ENCODE measurements at places on chromosomes 6 and 20.

GRCh38 chr6:134020968-134021367 lies 31.5 kb downstream of the SLC2A12 start:
- no peak for DNase-seq

GRCh38 chr6:167058261-167058660 lies 59.1 kb downstream of the CEP43 start:
- DNase-seq, result no peak

GRCh38 chr6:41733707-41734665 lies 1.4 kb downstream of the TFEB start:
- peak; percentile 79 for DNase-seq

DNA sequence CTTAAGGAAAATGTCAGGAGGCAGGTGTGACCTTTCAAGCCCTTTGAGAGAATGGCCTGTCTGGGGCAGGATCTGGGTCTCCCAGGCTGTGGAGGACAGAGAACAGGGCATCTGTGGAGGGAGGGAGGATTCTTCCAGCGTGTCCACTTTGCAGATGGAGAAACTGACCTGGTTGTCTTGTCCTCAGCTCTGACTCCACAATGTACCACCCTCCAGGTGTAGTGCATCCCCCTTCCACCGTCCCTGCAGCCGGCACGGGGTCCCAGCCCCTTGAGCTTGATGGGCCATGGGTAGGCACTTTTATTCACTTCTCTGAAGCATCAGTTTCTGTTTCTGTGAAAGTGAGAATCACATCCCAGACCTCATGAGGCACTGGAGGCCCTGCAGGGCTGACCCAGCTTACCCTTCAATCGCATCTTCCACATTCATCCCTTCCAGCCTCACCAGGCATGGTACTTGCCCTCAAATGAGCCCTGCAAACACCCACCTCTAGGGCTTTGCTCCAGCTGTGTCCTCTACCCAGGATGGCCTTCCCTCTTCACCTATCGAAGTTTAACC lies 4.6 kb upstream of the TGM2 start:
- no peak for DNase-seq

DNA sequence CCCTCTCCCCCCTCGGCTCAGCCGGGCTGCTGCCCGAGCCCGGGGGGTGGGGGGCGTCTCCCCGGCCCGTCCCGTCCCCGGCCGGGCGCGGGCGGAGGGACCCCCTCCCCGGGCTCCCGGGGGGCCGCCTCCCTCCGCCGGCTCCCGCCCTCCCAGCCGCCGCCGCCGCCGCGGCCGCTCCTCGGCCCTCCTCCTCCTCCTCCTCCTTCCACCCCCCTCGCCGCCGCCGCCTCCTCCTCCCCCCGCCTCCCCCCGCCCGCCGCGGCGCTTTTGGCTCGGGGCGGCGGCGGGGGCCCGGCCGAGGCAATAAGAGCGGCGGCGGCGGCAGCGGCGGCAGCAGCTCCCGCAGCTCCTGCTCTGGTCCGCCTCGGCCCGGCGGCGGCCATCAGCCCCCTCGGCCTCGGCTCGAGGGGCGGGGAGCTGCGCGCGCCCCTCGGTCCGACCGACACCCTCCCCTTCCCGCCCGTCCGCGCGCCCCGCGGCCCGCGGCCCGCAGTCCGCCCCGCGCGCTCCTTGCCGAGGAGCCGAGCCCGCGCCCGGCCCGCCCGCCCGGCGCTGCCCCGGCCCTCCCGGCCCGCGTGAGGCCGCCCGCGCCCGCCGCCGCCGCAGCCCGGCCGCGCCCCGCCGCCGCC lies 38.7 kb downstream of the GNAS start:
- DNase-seq, result peak; percentile 85

GRCh38 chr6:157644043-157644810 lies 178.8 kb upstream of the SNX9 start:
- DNase-seq, result no peak

DNA sequence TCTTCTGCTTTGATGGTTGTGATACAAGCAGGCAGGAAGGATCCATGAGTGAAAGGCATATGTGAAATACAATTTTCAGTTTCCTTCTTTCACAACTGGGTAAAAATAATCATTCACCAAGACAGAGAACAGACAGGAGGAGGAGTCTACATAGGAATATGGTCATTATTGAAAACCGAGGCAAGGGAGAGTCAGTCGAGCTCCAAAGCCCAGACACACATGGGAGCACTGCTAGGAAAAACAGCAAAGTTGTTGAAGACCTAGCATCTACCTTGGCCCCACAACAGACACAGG lies 260.6 kb downstream of the ERMARD start:
- no peak for DNase-seq

- DNase-seq, result no peak
These were observed 361.3 kb downstream of the CD109 start for GRCh38 chr6:74057326-74057725.

- DNase-seq, result no peak
These were observed 53.3 kb downstream of the CHMP4B start for GRCh38 chr20:33864324-33864963.

GRCh38 chr6:45647341-45648261 lies 269.9 kb upstream of the SUPT3H start:
- DNase-seq, result no peak

GRCh38 chr6:74458536-74458935 lies 747.3 kb downstream of the COL12A1 start:
- DNase-seq, result no peak

- DNase-seq, result no peak
These were observed 153.6 kb upstream of the TENT5A start for GRCh38 chr6:81906041-81906440.

DNA sequence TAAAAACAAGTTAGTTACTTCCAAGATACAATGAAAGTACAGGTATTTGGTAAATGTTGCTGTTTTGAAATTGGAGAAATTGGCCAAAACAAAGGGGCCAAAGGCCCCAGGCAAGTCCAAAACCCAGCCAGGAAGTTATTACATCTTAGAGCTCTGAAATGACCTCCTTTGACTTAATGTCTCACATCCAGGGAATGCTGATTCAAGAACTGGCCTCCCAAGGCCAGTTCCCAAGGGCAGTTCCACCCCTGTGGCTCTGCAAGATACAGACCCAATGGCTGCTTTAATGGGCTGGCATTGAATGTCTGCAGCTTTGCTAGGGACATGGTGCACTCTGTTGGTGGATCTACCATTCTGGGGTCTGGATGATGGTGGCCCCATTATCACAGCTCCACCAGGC lies 217.3 kb upstream of the FKBP1C start:
- no peak for DNase-seq

- DNase-seq, result no peak
These were observed 220.5 kb upstream of the PMEPA1 start for GRCh38 chr20:57930351-57930750.

GRCh38 chr20:17990278-17990972 lies 21.6 kb downstream of the MGME1 start:
- no peak for DNase-seq

DNA sequence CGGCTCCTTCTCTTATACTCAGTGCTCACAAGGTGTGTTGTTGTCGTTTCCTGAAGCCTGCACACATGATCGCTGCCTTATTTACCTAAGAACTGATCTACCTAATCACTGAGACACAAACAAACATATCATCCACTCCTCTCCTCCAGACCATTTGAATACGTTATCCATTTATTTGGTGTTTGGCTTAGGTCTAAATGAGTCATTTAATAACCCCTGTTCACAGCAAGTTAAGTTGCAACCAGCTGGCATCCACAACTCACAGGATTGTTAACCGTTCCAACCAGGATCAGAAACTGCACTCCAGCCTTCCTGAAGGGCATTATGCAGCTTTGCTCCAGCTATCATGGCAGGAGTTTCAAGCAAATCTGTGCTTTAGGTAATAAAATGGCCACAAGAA lies 511.1 kb upstream of the MAP3K7 start:
- DNase-seq, result no peak

DNA sequence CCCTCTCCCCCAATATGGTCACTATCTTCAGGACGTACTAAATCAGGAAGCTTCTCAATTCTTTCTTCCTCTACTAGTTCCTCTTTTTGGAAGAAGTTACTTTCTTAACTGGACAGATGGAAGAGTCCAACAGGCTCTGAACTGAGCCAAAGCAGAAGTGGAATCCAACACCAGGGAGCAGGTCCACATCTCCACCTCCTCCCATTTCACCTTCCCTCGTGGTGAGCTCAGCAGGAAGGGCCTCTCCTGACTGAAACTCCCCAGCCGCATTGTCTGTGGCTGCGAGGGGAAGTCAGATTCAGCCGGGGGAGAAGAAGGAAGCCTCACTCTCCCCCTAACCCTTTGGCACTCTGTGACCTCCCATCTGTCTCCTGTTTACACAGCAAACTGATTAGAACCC lies 63.8 kb upstream of the UST start:
- DNase-seq, result no peak

- DNase-seq, result no peak
These were observed 603.4 kb downstream of the MMUT start for GRCh38 chr6:48859562-48860123.

DNA sequence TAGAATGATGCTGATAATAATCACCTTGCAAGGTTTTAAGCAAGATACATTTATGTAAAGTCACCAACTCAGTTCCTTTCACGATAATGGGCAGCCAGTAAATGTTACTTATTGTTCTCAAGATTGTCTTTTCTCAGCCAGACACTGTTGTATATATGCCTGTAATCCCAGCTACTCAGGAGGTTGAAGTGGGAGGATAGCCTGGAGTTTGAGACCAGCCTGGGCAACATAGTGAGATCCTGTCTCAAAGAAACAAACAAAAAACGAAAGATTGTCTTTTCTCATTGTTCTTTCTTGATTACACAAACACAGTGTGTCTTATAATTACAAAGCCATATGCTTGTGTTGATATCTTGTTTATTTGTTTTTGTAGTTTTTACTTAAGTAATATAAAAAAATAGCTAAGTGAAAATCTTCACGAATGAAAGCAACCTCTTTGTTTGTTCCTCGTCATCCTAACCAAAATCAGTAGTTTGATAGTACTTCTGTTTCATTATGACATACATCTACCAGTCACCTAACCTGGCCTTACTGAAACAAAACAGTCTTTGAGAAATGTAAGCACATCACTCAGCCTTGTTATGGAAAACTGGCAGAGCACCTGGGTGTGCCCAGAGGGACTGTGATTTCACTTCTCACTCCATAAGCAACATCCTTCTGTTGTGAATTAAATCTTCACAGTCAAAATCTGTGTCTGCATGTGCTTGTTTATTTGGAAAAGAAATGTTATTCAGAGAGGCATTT lies 436.2 kb upstream of the SOX4 start:
- DNase-seq, result no peak

DNA sequence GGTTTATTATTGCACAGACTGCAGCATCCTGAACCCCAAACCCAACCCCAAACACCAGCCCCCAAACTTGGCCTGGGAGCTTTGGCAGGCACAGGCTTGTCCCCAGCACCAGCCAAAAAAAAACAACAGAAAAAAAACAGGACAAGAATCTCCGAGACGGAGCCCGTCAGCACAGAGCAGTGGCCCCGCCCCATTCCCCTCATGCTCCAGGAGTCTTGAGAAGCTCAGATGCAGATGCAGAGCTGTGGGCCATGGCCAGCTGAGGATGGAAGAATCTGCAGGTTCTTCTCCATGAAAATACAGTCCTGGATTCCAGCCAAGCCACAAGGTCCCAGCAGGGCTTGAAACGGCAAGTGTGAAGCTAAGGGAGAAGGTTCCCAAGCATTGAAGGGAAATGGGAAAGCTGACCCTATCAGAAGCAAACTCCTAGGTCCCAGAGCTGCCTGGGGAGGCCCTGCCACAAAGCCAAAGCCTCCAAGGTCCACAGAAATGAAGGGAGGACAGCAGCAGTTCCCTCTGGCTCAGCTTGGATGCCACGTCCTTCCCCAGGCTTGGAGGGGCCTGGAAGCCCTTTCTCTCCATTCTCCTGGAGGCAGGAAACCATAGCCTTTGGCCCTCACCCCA lies 75.2 kb downstream of the JPH2 start:
- no peak for DNase-seq

- DNase-seq, result peak; percentile 67
These were observed 65.8 kb upstream of the ARMC2 start for GRCh38 chr6:108782179-108783041.

GRCh38 chr6:56851074-56851473 lies 103.8 kb upstream of the BEND6 start:
- DNase-seq, result no peak

DNA sequence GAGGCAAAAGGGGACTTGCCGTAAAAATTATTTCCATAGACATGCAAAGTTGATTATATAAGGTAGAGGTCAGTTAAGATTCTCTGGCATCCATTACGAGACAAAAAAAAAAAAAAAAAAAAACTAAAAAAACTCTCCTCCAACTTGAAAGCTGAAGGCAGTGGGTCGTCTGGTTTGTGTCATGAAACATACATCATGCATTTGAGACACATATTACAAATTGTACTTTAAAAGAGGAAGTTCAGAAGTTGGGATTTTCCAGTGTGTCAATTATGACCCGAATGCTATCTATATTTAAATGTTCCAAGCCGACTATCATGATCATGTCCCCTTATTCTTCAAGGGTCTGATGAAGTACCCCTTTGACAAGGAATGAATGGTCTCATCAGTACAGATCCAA lies 125.1 kb downstream of the ZNF217 start:
- DNase-seq, result no peak

DNA sequence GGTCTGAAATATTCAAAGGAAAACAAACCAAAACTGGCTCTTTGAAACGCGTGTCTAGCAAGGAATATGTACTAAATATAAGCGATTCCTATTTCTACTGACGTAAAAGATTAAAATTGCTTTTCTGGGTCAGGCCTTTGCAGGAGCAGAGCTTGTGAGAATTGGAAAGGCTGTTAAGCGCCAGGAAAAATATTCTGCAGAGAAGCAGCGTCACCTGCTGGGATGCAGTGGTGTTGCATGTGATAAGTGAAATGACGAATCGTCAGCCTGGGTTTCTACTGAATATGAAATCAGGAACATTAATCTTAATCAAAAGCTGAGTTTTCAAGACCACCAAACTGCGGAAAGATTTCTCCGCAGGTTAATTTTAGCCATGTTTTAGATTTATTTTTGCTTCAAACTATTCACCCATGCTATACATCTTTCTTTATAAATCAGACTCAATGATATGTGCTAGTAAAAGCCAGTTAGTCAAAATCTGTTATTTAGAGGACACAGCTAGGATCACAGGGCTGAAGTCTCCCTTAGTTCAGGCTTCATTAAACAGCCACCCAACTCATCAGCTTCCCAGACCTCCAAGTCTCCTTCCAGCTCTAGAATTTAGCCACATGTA lies 67.4 kb downstream of the ALDH8A1 start:
- DNase-seq, result no peak

DNA sequence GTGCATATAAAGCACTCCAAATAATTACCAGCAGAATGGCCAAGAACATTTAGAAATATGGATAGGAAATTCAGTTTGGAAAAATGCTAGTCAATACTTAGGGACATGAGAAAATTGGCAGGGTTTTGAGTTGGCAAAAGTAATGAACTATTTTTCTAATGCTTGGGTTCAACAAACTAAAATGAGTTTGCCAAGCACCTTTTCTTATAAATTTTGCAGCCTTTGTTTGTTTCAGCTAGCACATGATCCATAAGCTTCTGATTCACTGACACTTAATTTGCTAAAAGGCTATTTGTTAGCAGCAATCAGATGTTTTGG lies 324.8 kb downstream of the QKI start:
- DNase-seq, result no peak

Data from thymus (tissue), 14 donors.